ENCODE measurements at places on chromosomes 11 and 22.

DNA sequence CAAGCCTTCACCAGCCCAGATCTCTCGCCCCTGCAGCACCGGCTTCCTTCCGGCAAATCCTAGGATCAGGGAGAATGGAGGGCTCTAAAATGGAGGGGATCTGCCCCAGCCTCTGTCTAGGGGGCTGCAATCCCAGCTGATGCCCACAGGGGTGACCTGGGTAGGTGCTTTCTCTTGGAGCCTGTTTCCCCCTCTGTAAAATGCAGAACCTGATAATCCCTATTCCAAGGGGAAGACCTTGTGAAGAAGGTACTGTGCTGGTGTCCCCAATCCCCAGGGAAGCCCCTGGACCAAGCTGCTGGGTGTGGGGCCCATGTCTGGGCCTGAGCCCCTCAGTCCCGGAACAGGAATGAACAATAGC is 2.8 kb downstream of the EMID1 start:
- no peak for DNase-seq

- DNase-seq = peak; percentile 94
Observed at GRCh38 chr11:68146010-68146540, 24.9 kb upstream of the CHKA start.

GRCh38 chr22:23530766-23531282 is 49.3 kb downstream of the IGLL1 start:
- no peak for DNase-seq

GRCh38 chr11:88511006-88511405 is 173.5 kb upstream of the CTSC start:
- DNase-seq = no peak

- no peak for DNase-seq
Observed at GRCh38 chr11:14374922-14375830, 16.2 kb upstream of the RRAS2 start.

DNA sequence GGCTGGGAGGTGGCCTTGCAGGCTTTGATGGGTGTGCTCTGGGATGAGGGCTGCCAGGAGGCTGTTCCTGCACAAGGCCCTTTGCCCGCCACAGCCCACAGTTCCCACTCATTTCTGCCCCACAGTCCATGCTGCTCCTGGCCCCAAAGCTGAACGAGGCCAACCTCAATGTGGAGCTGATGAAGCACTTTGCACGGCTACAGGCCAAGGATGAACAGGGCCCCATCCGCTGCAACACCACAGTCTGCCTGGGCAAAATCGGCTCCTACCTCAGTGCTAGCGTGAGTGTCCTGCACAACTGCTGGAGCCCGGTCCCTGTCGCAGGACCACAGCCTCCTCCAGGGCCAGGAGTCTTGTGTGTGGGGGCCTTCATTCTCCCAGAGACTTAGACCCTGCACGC is 10.2 kb downstream of the SCYL1 start:
- no peak for DNase-seq

GRCh38 chr11:33500861-33501479 is 199.7 kb downstream of the C11orf91 start:
- DNase-seq = peak; percentile 69

DNA sequence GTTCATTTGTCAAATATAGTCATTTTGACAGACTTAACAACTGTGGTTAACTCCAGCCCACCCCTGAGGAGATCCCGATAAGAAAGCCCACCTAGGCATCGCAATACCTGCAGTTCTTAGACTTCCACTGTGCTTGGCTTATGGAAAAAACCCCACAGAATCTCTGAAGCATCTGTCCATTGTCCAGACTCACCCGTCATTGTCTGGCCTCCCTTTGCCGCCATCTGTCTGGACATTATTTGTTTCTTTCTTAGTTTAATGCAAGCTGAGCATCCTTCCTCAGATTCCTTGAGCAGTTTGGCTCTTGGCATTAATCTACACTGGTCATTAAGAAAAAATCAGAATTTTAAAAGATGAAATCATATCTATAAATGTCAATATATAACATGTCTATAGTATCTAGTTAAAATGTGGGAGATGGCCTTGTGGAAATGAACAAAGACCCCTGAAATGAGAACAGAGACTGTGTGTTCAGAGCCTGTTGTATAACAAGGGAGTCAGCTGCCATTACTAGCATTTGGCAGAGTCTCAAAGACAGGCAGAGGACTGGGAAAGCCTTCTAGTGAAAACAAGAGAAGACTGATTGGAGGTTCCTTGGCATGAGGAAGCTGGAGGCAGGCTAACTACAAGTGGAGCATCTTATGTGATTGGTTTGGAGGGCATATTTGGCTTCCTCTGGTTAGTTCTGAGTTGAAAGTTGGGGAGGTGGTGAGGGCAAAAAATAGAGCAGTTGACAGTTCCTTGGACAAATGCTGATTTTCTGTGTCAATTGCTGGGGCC is 80.4 kb downstream of the SPON1 start:
- no peak for DNase-seq

DNA sequence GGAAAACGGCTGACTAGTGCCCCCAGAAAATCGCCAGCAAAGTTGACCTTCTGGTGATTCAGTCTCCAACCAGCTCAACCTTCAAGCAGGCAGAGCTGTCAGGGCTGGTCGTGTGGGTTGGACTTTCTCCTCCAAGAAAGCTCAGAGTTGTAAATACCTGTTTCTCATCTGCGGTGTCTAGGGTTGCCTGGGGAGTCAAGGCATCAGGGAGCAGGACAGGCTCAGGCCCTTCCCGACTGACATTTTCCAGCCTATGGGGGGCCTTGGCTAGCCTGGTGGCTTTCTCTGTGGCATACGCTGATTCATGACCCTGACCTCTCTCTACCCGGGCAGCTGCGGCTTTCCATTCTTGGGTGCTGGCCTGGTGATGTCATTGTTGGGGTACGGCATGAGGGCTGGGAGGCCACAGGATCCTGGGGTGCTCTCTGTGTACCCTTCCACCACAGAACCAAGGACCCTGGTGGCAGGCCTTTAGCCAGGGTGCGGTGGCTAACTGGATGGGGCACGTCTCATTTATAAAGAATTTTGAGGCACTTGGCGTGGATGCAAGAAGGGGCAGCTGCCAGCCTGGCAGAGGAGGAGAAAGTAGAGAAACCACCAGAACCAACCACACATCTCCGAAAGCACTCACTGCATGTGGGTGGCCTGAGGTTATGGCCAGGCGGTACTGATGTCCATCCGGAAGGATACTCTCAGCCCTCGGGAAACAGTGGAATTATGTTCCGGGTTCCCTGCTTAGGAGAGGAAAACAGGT is 64.9 kb downstream of the BCR start:
- no peak for DNase-seq

- peak; percentile 86 for DNase-seq
Observed at GRCh38 chr11:838441-839279, 3.7 kb downstream of the POLR2L start.

- peak; percentile 87 for DNase-seq
Observed at GRCh38 chr11:128424851-128425285, 162.5 kb downstream of the ETS1 start.

GRCh38 chr11:29495676-29496075 is 521.2 kb downstream of the KCNA4 start:
- no peak for DNase-seq

- DNase-seq = no peak
Observed at GRCh38 chr11:119377112-119377901, 4.2 kb downstream of the USP2 start.

- DNase-seq = no peak
Observed at GRCh38 chr22:25722223-25722622, 19.8 kb upstream of the MYO18B start.

DNA sequence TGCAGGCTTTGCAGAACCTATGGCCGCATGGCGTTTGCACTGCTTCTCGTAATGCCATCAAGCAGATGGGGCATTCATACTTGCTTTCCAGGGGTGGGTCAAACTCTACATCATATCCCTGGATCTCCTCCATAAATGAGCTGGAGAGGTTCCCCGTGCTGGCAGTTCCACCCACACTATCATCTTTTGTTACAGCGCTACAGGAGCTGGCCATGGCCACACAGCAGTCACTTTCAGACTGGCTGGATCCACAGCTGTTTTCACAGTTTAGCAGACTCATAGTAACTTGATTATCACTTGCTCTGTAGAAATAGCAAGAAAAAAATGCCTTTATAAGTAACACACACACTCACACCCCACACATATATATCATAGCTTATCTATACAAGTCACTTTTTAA is 8.8 kb downstream of the TRAF6 start:
- DNase-seq = no peak

DNA sequence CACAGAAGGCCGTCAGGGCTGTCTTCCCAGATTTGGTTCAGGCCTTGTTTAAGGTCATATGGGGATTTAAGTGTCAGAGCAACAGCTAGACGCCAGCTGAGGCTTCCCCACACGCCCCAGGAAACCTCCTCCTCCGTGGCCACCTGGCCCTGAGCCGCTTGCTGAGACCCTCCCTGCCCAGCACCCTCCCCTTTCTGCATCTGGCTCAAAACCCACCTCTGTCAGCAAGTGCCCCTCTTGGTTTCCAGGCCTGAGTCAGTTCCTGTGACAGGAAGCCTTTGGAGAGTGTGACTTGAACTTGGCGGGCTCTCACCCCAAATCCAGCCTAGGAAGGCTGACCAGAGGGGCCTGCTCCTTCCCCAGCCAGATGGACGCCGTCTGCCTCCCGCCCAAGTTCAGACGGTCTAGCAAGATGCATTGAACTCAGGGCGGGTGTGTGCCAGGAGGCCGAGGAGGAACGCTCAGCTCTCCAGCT is 561 bp downstream of the FXYD2 start:
- no peak for DNase-seq

- DNase-seq = no peak
Observed at GRCh38 chr22:47384977-47385376, 622.5 kb downstream of the TBC1D22A start.

DNA sequence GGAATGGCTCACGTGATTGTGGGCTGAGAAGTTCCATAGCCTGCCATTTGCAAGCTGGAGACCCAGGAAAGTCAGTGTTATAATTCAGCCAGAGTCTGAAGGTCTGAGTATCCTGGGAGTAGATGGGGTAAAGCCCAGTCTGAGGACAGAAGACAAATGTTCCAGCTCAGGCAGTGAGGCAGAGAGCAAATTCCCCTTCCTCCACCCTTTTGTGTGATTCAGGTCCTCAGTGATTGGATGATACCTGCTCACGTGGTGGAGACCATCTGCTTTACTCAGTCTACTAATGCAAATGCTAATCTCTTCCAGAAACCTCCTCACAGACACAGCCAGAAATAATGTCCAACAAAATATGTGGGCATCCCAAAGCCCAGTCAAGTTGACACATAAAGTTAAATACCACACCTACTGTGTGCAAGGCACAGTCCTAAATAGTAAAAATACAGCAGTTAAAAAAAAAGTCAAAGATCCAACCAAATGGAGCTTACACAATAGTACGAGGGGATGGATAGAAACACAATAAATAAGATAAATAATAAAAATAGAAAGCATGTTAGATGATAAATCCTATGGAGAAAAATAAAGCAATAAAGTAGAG is 13.2 kb upstream of the APOL6 start:
- no peak for DNase-seq

DNA sequence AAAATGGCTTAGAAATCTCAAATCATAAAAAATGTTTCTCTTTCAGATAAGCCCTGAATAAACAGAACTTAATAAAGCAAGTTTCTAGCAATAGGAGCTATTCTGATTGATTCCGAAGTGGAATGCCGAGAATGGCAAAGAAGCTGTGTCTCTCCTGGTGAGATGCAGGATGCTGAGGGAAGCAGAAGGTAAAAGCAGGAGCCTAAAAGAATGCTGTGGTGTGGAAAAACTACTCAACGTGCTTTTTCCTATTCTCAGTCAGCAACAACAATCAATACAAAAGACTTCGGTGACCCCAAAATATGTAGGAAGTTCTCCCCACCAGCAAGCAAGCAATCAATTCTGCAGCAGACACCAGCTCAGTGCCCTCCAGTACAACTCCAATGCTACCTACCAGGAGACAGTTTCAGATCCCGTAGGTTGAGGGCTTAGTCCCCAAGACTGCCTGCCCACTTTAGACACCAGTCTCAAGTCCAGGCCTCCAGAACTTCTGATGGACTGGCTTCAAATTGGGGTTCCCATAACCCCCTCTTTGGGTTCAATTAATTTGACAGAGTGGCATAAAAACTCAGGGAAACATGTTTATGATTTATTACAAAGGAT is 6.6 kb downstream of the CTSC start:
- DNase-seq = no peak

- DNase-seq = no peak
Observed at GRCh38 chr11:94583866-94584500, 16.8 kb downstream of the PIWIL4 start.

GRCh38 chr22:44441401-44442185 is 56.4 kb downstream of the RTL6 start:
- no peak for DNase-seq

DNA sequence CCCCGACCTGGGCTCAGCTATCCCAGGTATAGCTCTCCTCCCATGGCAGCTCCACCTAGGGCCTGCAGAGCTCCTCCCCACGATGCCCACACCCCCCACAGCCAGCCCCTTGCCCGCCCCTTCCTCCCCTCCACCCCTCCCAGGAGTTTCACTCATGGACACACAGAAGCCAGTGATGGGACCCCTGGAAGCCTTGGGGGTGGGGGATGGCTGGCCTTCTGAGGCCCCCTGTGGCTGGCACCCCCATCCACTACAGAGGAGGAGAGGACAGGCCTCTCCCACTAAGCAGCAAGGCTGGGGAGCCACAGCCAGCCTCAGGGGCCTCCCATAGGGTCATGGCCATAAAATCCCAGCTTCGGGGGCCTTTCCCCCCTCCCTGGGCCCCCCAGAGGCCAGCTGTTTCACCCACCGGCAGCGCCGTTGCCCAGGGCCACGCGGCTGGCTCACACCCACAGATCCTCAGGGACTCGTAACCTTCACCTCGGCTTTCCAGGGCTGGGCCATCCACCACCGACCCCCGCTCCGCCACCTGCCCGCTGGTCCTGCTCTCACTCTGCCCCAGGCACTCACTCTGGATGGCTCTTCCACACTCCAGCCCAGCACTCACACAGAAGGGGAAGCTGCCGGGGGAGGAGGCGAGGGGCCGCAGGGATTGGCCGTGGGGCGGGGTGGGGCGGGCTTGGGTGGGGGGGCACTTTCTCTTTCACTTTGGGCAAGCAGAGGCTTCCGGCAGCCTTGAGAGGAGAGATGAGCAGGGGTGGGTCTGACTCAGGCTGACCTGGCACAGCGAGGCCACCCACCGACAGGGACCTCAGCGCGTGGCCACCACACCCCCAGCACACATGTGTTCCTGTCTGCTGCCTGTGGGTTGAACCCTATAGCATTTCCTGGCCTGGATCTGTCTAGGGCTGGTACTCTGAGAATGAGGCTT is 2.2 kb downstream of the SLC25A22 start:
- DNase-seq = peak; percentile 61

- DNase-seq = peak; percentile 86
Observed at GRCh38 chr11:28529540-28530410, 421.6 kb downstream of the METTL15 start.

GRCh38 chr11:4180441-4181183 is 86.0 kb downstream of the RRM1 start:
- no peak for DNase-seq

DNA sequence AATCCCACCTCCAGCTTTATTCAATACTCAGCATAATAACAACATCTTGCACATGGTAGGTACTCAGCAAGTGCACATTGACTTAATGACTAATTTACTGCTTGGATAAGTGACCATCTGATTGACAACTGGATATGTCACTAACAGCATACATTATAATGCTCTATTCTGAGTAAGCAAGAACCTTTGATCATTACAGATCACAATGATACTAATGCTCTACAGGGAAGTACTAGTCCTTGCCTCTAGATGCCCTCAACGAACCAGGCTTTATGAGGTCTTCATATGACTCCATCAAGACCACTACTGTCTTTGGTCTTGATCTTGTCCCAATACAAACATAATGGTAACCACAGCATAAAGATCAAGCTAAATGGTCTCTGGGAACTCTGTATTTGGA is 167.6 kb upstream of the MTMR2 start:
- peak; percentile 74 for DNase-seq

All from HT-29 (cell line).